ENCODE measurements at places on chromosomes 13 and 19.

GRCh38 chr13:114309086-114309485, 5.2 kb upstream of the CHAMP1 start:
- DNase-seq = no peak

GRCh38 chr19:32232449-32232848, 113.0 kb upstream of the ZNF507 start:
- no peak for DNase-seq

DNA sequence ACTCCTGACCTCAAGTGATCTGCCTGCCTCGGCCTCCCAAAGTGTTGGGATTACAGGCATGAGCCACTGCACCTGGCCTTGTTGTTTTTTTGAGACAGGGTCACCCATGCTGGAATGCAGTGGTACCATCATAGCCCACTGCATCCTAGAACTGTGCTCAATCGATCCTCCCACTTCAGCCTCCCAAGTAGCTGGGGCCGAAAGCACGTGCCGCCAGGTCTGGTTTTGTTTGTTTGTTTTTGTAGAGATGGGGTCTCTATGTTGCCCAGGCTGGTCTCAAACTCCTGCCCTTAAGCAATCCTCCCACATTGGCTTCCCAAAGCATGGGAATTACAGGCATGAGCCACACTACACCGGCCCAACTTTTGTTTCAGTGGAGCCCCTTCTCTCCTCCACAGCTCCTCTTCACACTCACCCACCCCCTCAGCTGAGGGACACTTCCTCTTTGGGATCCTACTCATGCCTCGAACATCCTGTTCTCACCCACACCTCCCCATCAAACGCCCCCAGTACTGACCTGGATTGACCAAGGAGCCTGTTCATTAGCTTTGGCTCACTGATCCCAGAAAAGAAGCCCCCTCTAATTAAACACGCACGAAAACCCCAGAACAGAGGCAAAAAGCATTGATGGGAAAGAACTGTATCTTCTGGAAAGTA, 12.8 kb upstream of the CERS4 start:
- no peak for DNase-seq

DNA sequence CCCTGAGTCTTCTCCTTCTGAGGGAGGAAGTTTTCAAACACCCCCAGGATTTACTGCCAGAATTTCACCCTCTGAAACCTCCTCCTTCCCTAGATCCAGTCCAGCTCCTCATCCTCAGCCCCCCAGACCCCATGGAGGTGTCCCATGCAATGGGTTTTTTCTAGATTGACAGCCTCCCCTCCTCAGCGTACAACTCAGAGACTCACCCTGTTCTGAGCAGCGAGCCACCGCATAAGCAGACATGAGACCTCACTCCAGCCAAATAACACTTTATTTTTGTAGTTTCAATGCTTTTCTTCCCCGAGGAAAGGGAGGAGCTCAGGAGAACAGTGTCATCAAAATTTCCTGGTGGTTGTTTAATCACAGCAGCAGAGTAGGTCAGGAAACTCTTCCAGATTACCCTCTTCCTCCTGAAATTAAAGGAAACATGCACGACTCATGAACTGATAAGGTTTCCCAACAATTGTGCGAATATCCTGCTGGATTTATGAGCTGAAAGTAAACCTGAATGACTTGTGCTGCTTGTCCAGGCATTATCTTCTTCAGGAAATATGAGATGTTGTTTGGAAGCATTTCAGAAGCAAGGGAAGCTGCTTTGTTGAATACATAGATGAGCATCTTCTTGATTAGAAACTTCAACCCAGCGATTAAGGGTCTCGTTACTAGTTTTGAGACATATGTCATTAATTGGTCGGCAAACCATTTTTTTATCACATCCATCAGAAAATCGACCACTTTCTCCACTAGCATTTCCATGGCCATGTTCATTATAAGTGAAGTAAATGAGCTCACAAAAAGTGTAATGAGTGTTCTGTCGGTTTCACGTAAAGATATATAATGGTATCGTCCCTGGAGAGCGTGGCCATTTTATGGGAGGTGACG, 36.2 kb downstream of the ERICH4 start:
- no peak for DNase-seq

DNA sequence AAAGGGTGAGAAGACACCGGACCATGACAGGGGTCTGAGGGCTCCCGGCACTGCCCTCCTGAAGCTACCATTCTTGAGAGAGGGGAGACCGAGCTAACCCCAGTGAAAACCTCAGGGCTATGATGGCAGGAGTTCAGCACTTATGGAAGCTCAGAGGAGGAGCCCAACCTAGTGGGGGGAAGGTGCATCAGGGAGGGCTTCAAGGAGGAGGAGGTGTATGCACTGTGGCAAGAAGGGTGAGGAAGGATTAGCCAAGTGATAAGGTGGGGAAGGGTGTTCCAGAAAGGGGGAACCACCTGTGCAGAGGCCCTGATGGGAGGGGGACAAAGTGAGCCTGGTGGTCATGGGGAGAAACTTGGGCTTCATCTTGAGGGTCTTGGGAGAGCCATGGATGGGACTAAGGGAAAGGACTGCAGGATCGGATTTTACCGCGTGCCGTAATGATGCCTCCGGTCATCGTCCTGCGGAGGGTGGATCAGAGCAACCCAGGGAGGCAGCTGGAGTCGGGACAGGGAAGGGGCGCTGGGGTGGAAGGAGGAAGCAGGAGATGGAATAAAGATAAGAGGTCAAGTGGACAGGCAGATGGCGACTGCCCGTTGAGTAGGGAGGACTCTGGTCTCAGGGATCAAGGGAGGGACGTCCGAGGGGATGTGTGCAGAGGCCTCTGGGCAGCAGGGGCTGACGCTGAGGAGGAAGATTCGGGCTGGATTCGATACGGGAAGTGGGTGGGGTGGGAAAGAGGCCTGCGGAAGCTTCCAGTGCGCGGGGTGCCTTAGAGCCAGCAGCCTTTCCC, 13.3 kb upstream of the PSMD8 start:
- DNase-seq = peak; percentile 13
